AG08396 (cell line): ENCODE measurements at places on chromosomes 7 and 10.

GRCh38 chr7:107582875-107583274 is 2.8 kb downstream of the BCAP29 start:
- DNase-seq, result no peak

- no peak for DNase-seq
Measured at GRCh38 chr7:66170309-66171231, 34.6 kb upstream of the TPST1 start.

DNA sequence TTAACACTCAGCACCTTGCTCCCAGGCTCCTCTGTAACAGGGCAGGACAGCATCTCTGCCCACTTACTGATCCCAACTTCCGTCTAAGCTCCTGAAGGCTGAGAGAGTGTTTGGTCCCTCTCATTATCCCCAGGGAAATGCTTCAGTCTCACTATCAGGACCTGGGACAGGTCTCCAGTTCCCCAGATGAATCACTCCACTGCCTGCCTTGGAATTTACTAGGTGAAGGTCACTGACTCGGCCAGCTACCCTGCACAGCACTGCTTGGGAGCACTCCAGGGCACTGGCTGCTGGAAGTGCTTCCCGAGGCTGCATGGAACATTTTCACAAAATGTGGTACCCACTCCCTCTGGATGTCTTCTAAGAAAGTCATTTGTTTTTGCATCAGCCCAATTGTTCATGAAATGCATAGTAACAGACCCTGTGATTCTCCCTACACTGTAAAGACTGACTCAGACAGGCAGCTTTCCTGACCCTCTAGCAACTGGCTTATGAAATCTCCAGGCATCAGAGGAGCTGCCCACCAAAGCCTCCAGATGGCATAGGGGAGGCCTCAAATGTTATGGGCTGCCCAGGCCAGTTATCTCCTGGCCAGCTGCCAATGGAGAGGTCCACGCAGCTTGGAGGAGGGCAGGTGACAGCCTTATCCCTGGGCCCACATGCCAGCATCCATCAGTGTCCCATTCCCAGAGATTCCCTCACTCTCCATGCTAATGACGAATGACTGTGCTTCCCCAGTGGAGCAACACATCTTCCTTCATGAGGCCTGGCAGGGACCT is 89.1 kb downstream of the GFRA1 start:
- DNase-seq, result peak; percentile 36

DNA sequence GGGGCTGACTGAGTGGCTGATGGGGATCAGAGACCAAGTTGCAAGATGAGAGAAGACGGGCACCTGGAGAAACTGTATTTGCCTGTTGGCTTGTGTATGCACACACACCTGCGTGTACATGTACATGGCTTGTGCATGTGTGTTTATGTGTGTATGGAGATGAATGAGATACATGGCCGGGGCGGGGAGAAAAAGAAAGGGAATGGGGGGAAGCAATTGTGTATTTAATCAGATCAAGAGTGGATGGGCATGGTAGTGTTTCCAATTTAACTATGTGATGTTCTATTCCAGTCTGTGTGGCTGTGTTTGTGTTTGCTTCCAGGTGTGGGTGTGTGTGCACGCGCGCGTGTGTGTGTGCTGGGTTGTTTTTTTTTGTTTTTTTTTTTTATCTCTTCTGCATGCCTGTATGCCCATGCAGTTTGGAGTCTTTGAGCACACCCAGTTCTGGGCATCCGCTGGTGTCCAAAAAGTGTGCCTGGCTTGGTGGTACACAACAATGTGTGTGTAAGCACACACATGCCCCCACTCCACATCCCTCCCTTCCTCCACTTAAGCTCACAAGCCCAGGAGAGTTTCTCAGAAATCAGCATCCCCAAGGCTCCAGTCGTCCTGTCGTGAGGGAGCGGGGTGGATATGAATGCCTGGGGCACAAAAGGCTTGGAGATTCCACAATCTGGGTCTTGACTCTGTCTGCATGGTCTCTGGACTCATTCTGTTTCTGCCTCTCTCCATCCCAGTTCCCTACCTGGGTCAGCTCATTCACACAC is 2.5 kb upstream of the VGF start:
- no peak for DNase-seq

GRCh38 chr7:155705623-155706360 is 61.3 kb downstream of the RBM33 start:
- no peak for DNase-seq
